ENCODE measurements at places on chromosomes 11 and 22.
A peak's percentile ranks its signal among the peaks of the same experiment; 100 is the strongest.

GRCh38 chr11:19525276-19525675 is 187.4 kb upstream of the NAV2 start:
- DNase-seq: no peak

GRCh38 chr11:114309517-114309916 is 13.3 kb downstream of the NNMT start:
- no peak for DNase-seq

DNA sequence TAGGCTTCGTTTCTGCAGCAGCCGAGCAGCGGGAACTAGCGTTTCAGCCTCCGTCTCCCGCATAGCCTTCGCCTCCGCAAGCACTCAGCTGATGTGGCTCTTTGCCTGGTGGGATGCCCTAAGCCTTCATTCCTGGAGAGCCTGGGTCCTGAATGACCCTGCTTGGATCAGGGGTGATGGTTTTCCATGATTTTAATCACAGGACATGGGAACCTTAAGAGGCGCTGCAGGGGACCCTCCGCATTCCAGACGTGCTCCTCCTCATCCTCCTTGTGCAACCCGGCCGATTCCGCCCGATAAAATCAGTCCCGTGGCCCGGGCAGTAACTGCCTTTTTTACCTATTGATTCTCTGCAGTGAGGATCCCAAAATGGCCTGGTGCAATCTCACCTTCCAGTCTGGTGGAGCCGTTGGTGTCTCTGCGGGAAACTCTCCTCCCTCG is 8.2 kb downstream of the C11orf21 start:
- DNase-seq: no peak

DNA sequence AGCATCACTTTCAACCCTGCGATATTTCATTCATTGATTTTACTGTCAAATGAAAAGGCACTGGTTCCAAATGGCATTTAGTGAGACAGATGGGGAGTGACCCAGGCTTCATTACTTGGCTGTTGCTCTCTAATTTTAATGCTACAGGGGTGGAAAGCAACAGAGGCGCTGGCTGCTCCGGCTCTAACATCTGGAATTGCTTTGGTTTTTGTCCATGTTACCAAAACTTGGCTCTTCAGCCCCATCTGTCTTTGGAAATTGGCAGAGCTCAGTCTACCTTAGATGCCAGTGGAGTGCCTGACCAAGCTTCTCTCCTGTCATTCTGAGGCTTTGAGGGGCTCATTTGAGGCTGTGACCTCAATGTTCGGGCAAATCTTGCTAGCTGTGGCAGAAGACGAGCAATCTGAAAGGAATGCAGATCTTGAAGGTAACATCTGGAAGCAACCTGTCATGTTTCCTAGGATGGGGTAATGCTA is 409.5 kb upstream of the SYN3 start:
- no peak for DNase-seq

DNA sequence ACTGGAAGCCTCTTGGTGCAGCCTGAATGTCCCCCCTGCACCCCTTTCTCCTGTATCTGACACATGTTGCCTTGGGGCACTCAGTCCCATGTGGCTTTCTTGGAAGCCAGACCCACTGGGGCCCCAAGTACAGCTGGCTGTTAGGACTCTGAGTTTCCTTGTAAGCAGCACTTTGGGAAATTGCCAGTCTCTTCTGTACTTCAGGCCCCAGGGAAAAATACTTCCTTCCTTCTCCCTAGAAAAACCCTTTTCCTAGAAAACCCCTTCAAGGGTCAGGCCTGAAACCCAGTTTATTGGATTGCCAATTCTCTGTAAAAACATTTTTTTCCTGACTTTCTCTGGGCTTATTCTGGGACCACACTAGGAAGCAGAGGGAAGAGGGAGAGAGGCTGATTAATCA is 360.3 kb downstream of the TENM4 start:
- peak; percentile 22 for DNase-seq

DNA sequence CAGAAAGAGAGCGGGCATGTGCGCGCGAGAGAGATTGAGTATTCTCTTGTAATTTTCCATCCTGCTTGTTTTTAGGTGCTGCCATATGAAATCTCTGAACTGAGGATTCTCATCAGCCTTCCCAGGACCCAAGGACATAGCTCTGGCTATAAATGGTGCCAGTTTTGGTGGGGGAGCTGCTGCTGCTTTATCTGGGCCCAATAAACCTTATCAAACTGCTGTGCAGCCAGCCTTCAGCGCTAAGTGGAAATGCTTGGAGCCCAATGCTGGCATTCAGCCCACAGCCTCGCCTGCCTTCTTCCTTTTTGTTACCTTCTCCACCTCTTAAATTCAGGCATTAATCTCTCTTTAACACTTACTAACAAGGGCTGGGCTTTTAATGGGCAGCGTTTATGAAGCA is 2.4 kb upstream of the ZBTB16 start:
- DNase-seq: no peak

- DNase-seq: no peak
Measured at GRCh38 chr11:42975180-42975529, 336.6 kb upstream of the API5 start.

- no peak for DNase-seq
Measured at GRCh38 chr11:104222464-104222863, 58.5 kb upstream of the PDGFD start.

DNA sequence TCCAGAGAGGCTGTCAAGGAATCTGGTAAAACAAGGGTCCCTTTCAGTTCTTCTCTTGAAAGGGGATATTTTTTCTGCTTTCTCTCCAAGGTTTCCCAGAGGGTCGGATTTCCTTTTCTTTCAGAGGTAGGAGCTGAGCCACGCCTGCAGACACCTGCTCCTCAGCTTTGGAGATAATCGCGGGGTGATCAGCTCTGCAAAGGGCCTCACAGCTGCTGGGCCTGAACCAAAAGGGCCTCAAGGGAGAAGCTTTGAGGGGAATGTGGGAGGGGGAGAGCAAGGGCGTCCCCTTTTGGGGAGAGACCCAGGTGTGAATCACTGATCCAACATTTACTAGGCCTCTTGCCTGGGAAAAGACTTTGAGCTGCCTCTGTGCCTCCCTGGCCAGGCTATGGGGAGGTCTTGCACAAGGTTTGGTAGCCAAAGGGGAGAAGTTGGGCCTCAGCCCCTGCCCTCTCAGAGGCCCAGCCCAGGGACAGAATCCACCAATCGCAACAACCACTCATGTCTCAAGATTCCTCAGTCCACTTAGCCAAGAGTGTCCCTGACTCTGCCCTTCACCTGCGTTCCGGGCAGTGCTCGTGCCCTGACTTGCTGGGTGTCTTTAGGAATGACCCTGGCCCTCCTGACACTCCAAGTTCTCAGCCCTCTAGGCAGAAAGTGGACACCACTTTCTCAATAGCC is 14.0 kb upstream of the TP53I11 start:
- no peak for DNase-seq

DNA sequence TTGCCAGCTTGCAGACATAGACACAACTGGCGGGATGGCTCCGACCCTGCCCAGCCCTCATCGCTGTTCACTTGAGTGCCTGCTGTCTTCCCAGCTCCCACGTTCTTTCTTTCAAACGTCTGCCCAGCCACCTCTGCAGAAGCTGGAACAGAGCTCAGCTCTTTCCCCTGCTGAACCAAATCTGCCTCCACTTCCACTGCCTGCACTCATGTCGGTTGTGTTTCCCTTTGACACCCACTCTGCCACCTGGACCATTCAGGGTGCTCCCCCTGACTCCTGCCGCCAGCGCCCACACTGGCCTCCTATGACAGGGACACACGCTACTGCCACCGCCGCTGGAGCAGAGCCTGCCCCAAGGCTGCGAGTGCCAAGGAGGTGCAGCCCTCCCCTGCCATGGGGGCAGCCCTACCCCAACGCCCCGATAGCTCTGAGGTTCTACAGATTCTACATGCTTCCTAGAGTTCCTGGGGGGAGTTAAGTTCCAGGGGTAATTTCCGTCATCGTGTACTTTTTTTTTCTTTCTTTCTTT is 37.9 kb downstream of the TST start:
- DNase-seq: no peak

GRCh38 chr11:71206186-71206585 is 46.2 kb downstream of the SHANK2 start:
- DNase-seq: peak; percentile 66
